ENCODE measurements at places on chromosomes 11 and 22.

GRCh38 chr11:21631991-21632390 is 560.9 kb upstream of the ANO5 start:
- DNase-seq: no peak

GRCh38 chr11:86743223-86744118 is 56.9 kb upstream of the PRSS23 start:
- DNase-seq: no peak

DNA sequence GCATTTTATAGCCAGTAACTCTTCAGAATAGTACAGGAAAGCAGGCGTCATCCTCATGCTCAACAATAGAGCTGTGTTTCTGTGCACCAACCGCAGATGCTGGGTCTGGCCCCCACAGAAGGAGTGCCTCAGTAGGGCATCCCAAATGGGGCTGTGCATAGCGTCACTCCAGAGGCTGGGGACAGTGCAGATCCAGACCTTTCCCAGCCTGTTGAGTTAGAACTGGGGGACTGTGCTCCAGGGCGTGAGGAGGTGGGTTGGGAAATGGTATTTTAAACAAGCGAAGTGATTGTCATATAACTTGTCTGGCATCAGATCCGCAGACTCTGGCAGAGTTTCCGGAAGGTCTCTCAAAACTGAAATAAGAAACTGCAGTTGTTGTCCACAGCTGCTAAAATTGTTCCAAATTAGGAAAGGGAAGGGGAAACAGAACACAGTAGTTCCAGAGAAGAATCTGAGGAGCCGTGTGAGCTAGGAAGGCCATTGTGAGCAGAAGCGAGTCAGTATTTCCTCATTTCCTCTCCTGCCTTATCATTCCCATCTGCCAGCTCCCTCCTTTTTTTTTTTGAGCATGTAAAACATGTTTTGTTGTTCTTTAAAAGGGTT is 52.2 kb downstream of the JAM3 start:
- no peak for DNase-seq

GRCh38 chr11:78727816-78728215 is 153.2 kb upstream of the NARS2 start:
- DNase-seq: no peak

- DNase-seq: no peak
Measured at GRCh38 chr22:30267382-30268302, 991 bp upstream of the OSM start.

GRCh38 chr22:24190159-24190540 is 8.9 kb downstream of the SUSD2 start:
- peak; percentile 40 for DNase-seq

- DNase-seq: no peak
Measured at GRCh38 chr11:41519696-41520095, 60.2 kb upstream of the LRRC4C start.

DNA sequence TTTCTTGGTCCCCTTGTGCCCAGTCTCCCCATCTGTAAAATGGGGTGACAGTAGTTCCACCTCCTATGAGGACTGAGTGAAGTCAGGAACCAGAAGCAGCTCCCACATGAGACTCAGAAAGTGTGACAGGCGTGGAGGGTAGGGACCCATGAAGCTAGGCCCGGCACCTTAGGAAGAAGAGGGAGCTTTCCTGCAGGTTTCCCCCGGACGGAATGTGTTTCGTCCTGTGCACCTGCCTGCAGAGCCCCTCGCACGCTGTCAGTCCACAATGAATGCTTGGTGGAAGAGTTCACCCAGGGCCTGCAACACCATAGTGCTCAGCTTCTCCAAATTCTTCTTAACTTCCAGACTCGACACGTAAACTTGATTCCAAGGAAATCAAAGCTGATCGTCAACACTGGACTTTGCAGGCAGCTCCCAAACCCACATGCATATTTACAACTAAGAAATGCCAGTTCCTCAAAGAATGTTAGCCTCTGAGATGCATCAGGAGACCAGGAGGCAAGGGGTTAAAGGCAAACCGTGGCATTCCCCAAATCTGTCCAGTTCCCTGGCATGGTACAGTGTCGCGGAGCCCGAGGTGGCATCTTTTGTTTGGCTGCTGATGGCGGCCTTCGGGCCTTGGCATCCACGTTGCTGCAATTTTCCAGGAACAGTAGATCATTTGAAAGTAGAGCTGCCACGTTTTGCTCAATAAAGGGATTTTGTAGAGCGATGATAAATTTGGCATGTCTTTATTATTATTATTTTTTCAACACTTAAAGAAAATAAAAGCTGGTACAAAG is 15.4 kb downstream of the LRP5 start:
- DNase-seq: no peak

- DNase-seq: peak; percentile 31
Measured at GRCh38 chr22:44357966-44358465, 45.3 kb upstream of the SHISAL1 start.

DNA sequence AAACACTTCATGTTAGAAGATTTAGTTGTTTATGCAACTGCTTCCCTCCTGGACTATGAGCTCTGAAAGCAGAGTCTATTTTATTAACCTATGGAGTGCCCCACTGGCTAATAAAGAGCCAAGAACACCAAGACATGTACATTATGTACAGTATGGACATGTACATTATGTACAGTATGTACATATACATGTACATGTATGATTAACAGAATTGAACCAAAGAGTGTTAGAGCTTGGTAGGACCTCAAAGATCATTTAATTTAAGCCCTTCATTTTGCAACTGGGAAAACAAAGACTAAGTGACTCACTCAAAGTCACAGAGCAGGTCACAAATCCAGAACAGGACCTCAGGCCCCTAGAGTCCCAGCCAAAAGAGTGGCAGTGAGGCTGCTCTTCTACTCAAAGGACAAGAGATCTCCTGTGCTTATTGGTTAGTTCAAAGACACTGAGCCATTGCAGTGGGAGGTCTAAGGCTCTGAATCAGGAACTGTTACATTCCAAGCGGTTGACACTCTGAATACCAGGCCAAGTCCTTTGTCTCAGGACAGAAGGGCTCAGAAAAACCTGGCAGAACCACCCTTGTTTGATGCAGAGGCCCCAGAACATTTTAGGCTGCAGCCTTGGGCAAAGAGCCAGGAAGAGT is 103.8 kb downstream of the FAM168A start:
- DNase-seq: no peak

DNA sequence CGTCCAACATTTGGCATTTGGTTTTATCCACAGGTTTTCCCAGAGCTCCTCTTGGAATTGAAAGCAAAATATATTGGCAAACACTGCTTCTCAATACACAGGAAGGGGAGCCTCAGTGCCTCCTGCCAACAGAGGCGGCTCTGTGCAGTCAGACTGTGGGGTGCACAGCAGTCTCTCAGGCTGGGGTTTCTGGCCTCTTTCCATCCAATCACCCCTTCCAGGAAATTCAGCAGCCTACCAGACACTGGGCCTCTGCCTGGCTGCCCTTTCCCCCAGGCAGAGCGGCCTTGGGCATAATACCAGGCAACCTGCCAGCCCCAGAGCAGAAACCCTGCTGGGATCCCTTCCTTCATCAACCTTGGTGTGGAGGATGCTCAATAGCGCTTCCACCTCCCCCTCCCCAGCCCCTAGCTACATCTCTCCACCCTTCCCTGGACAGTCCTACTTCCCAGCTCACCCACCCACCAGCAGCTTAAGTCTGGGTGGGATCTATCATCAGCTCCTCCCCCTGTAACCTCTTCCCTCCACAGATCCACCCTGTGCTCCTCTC is 17.8 kb upstream of the RAPSN start:
- DNase-seq: peak; percentile 55

GRCh38 chr11:85540181-85540580 is 87.0 kb downstream of the DLG2 start:
- no peak for DNase-seq

- DNase-seq: no peak
Measured at GRCh38 chr22:28594076-28594796, 85.4 kb downstream of the TTC28 start.

- no peak for DNase-seq
Measured at GRCh38 chr11:62419943-62420342, 1.1 kb downstream of the SCGB1A1 start.

- DNase-seq: no peak
Measured at GRCh38 chr22:49538006-49538405, 289.7 kb downstream of the BRD1 start.

DNA sequence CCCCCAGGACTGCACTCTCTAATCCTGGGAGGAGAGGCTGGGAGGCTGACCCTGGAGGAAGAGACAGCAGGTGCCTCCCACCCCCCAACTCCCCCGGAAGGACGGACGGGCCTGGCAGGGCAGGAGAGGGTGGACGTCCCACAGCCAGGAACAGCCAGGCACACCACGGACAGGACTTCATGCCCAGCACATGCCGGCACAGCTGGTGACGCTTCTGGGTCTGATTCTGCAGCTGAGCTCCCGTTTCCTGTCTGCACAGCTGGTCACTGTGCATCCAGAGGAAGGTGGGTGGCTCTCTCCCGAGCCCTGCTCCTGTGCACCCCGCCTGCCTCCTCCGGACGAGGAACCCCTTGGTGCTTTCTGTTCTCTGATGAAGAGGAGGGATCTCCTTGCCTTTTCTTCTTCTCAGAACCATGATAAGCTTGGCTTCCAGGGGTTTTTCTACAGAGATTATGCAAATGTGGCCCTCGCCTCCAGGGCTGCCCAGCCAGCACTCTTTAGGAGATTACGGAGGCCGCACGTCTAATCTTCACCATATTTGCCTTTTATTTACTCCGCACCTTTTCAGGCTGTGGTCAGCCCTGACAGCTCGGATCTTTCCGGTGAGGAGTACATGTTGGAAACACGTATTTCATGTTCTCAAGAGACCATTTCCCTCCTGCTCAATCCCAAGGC is 1295.8 kb downstream of the BRD1 start:
- no peak for DNase-seq

DNA sequence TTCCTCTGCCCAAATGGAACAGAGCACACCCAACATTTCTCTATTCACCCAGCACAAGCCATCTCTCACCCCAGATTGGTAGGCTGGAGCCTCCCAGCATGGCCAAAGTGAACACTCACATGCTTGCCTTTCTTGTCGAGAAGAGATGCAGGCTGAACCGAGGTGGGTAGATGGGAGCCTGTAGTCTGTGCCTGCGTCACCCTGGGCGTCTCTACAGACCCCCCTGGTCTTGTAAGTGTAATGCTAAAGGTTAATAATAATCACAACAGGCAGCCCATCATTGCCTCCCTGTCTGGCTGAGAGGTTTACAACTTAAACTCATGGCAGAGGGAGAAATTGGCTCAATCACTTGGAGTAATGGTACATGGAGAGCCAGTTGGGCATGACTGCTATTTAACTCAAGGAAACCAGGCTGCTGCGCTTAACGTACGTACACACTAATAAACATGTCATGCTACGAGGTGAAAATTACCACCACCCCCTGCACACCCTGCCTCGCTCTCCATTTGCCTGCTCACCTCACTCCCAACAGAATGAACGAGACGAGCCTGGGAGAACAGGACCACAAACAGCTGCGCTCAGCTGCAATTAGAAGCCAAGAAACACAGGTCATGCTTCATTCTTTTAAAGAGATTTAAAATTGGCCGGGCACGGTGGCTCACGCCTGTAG is 9.1 kb upstream of the ZBTB16 start:
- no peak for DNase-seq

GRCh38 chr11:1109918-1110705 is 35.4 kb downstream of the MUC2 start:
- DNase-seq: peak; percentile 20

DNA sequence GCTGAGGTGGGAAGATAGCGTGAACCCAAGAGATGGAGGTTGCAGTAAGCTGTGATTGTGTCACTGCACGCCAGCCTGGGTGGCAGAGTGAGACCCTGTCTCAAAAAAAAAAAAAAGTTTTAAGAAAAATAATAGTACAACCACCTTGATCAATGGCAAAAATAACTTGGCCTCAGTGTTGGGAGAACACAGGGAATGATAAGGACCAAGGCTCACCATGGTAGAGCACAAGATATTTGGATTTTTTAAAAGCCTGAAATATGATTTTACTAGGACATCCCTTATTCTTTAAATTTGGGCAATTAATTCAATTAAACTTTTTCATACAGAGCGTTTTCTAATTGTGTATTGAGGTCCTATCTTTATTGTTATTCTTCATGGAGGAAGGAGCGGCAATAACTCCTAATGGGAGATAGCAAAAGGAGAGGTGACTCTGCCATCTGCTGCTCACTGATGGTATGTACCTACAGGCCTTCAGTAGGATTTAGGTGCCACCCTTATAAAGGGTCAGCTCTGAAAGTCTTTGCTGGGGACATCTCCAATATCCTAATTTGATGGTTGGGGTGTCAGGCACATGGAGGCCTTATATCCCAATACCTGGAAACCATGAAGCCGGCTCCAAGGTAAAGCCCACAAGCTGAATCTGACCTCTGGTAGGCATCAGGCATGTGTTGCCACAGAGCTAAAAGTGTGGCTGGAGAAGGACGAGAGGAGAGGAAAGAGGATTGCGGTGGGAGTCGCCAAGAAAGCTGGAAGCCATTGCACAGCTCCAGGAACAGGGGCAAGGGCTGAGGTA is 21.9 kb upstream of the POLD3 start:
- DNase-seq: no peak

DNA sequence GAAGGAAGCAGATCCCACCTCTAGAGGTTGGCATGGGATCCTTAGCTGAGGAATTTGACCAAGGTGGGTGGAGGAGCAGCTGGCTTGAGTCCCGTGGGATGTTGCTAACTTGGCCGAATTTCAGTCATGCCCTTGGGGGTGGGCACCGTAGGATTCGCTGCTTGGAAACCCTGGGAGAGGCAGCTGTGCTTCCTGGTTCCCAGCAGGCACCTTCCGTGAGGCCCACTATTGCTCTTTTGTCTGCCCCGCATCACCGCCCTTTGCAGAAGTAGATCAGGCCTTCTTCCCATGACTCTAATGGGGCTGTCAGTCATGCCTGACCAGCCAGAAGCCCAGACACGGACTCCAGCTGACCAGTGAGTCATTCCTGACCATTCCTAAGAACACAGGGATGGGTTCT is 292.3 kb upstream of the SYN3 start:
- DNase-seq: no peak

- no peak for DNase-seq
Measured at GRCh38 chr11:45204761-45205160, 58.3 kb downstream of the PRDM11 start.

- no peak for DNase-seq
Measured at GRCh38 chr11:66904561-66904960, 47.7 kb downstream of the LRFN4 start.

GRCh38 chr11:57432149-57432561 is 5.2 kb upstream of the SLC43A3 start:
- DNase-seq: no peak

DNA sequence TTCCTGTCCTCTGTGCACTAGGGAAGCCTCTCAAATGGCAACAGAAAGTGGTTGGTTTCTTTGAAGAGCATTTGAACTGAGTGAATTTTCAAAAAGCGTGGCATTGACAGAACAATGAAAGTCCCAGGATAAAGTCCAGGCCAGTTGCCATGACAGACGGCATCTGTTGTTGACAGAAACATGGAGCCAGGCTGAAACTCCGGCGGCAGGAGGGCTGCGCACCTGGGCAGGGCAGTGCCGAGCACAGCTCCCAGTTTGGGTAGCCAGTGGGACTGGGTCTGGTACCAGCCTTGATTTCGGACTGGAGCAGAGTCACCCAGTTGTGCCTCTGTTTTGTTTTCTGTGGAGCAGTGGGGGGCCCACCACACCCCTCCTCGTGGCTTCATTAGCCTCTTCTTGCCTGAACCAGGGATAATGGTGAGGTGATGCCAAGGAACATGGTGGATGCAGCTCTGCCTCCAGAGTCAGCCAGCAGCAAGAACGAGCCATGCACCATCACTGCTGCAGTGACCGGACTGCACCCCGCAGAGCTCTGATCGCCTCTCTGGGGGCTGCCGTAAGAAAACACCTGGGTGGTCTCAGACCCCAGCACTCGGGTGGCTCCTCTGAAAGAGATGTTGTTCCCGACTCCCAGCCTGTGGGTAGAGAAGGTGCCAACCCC is 9.8 kb upstream of the SEPTIN5 start:
- DNase-seq: no peak

GRCh38 chr11:35292279-35292678 is 127.1 kb downstream of the SLC1A2 start:
- no peak for DNase-seq

GRCh38 chr22:32080904-32081303 is 37.8 kb downstream of the SLC5A1 start:
- DNase-seq: no peak
